ENCODE measurements at places on chromosomes 3 and 15. TPM values are rescaled to one million over a fixed set of nuclear protein-coding genes. Genes with fewer than 3 reads are reported as not detected.

Gene CCR9
- not detected for total RNA-seq

Gene LSG1
- total RNA-seq = 57.0 TPM

Gene RBP2
- total RNA-seq = 1.3 TPM

Gene ASB14
- total RNA-seq = not detected

Gene MINAR1
- total RNA-seq = 0.66 TPM

Gene RNF168
- 24.8 TPM for total RNA-seq

Gene CYP8B1
- not detected for total RNA-seq

Gene HTR3E
- not detected for total RNA-seq

Gene ARPIN
- 14.6 TPM for total RNA-seq

Gene NBEAL2
- 54.4 TPM for total RNA-seq

Gene APOD
- 1,247 TPM for total RNA-seq

Gene SPATA12
- not detected for total RNA-seq

Gene TF
- total RNA-seq = 8.5 TPM

Gene KIF23
- 1.6 TPM for total RNA-seq

Gene CATSPER2
- total RNA-seq = 10.2 TPM

Gene ADPRH
- 9.8 TPM for total RNA-seq

Gene TASOR
- 80.6 TPM for total RNA-seq

Gene ROPN1B
- total RNA-seq = not detected

Gene PIK3CA
- 34.1 TPM for total RNA-seq

Gene FEZF2
- not detected for total RNA-seq

Gene SLC15A2
- 2.2 TPM for total RNA-seq
